ENCODE measurements at places on chromosomes 2 and 18.

GRCh38 chr18:58397385-58398132 is 231.3 kb downstream of the ALPK2 start:
- no peak for DNase-seq

- DNase-seq: no peak
Observed at GRCh38 chr2:54496920-54497319, 40.8 kb downstream of the SPTBN1 start.

DNA sequence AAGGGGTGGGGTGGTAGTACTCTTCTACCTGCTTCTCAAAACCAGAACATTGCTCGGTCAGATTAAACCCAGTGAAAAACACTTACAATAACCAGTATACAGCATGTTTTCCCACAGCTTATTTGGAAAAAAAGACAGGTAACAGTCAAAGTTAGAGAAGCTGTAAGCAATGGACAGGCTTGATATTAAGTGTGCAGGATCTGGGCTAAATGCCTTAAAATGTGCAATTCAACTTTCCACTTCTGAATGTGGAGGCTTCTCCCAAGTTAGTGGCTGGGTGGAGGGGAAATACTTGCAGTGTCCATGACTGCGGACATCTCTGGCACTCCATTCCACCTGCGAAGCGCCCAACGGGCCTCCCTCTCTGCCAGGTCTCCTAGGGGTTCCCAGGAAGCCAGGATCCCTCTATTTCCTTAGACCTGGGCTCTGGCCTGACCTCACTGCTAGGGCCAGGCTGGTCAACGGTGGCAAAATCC is 5.3 kb downstream of the ZEB2 start:
- no peak for DNase-seq

- no peak for DNase-seq
Observed at GRCh38 chr2:196823750-196824522, 14.8 kb upstream of the C2orf66 start.

DNA sequence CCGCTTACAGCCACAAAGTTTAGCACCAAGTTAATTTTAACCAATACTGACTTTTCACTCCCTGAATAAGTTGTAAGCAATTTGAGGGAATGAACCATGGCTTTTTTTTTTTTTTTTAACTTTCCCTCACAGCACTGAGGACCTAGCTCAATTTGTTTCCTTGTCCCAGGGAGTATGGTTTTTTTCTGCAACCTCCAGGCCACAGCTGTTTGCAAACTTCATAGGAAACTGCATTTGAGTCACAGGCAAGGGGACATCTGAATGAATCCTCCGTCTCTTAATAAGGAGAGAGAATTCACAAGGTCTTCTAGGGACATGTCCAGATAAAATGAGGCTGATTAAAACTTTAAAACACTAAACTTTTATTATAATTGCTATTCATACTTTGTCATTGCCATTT is 181.5 kb downstream of the GFPT1 start:
- no peak for DNase-seq

DNA sequence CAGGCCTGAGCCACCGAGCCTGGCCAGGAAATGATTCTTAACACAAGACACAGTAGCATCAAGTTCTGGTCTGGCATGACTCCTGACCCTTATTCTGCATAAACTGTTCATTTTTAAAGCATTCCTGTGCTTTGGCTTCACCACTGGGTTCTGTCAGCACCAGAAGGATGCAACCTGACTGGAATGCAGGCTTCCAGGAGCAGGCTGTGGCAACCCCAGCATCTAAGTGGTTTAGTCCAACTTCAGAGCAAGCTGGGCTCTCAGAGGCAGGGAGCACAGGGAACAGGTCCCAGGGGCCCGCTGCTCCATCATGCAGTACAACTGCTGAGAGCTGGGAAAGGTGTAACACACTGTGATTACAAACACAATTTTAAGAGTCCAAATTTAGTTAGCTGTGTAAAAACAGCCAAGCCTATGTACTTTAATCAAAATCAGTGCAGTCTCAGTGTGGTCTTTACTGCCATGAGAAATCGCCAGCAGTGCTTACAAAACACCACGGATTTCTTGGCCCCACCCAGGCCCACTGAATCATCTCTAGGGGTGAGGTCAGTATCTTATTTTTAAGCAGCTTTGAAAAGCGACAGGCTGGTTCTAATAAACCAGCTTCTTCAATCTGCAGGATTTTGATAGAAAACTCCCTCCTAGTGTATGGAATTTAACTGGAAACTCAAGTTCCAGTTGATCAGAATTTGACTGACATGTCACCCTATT is 44.4 kb upstream of the TMEM182 start:
- DNase-seq: no peak

DNA sequence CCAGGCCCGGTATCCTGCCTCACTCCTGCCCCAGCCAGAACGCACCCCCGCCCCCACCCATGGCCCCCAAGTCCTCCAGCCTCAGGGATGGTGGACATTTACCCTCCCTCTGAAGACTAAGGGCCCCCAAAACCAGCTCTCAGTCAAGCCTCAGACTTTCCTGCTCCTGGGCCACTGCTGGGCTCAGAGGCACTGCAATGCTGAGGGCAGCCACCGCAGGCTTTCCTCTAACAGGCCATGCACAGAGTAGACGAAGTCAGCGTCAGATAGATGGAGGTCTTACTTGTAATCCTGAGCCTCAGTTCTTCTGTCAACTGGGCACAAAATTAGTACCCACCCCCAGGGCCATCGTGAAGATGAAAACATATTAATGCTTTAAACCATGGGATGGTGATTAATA is 92.6 kb downstream of the TTC32 start:
- no peak for DNase-seq

- DNase-seq: no peak
Observed at GRCh38 chr2:11787991-11788390, 41.6 kb downstream of the LPIN1 start.

DNA sequence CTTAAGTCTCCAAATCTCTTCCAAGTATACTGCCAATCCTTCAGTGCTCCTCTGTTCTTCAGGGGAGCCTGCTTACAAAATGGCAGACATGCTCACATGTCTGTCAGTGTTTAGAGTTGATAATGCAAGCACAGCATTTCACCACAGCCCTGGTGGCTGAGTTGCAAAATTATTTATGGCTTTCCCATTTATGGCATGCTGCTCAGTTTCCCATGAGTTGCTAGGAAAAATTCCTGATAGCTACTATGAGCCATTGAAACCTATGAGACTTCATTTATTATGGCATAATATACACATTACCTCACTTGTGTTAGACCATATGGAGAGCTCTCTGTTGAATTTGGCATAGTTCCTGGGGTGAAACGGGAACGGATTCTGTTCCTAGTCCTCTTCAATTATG is 448.7 kb upstream of the TCF4 start:
- DNase-seq: no peak

DNA sequence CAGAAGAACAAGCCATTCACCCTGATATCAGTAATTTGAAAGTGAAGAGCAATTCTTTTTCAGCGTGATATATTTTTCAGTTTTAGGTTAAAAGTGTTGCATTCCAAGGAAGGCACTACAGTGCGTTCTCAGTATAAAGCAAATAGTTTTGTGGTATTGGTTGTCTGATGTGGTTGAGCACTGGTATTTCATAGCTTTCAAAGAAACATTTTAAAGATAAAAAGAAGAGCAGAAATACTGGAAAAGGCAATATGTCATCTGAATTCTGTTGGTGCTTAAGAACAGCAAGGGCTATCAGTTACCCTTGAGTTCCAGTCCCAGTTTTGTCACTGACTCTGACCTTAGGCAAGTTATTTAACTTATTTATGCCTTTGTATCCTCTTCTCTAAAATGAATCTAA is 191.6 kb downstream of the BABAM2 start:
- DNase-seq: no peak

DNA sequence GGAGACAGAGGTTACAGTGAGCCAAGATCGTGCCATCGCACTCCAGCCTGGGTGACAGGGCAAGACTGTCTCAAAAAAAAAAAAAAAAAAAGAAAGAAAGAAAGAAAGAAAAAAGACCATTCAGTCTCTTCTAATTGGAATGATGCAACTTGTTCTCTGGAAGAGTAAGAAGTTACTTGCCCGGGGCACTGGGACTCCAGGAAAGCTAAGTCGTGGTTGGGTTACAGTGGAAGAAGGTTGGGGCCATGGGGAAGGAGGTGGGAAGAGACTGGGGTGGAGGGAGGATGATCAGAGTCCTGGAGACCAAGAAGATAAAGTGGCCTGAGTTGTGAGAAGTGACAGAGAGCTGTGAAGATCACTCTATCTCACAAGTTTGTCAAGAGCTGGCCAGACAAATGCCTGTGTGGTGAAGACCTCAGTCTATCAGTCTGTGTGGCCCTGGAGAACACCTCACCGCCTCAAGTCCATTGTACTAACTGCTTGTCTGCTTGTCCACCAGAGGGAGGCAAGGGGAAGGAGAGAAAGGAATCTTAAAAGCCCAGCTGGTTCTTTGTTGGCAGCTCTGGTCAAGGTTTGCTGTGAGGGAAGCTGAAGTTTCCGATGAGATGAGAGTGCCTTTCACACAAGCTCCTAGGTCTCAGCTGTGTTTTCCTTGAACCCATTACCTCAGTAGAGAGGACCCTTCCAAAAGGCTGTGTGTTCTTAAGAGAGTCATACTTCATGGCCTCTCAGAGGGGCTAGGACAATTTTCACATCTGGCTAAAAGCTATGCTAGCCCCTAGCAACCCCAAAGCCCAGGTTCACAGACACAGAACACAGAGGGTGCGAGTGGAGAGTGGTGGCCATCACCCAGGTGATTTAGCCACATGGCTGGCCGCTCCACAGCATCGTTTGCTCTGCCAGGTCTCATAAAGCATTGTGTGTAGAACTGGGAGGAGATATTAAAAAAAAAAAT is 72.0 kb upstream of the TMEM178A start:
- peak; percentile 2 for DNase-seq

- DNase-seq: no peak
Observed at GRCh38 chr18:2086439-2086838, 484.9 kb downstream of the METTL4 start.

GRCh38 chr2:46886268-46887027 is 29.2 kb downstream of the MCFD2 start:
- DNase-seq: no peak

DNA sequence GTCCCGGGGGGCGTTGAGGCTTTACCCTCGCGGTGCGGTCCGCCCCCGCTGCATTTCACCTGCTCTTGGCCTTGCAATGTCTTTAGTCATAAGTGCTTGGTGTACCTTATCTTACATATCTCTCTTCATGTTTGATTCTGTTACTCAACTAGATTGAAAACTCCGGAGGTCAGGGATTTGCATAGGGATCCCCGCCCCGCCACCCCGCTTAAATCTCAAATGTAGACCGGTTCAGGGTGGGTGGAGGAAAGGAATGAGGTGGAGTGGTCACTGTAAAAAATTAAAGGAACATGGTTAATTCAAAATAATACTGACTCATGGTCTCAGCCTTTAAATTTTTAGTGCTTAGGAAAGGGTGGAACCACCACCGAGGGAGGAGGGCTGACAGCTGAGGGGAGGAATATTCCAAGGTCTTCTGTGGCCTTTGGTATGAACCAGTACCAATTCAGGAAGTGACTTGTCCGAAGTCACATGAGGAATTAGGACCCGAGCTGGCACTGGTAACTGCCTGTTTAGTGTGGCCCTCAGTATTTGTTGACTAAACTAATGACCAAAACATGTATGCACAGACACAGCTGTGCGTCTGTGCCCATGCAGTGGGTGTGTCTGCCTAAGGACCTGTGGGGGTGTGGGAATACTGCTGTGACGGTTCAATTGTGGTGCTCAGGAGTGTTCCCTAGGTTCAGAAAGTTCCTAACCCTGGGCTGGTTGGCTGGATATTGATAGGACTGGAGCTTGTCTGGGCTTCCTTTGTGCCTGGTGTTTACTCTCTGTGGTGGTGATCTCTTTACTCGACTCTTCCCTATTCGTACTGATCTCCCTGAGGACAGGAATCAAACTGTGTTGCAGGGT is 1.0 kb downstream of the PLEKHB2 start:
- DNase-seq: peak; percentile 58

- no peak for DNase-seq
Observed at GRCh38 chr2:237191714-237192081, 106.0 kb downstream of the COPS8 start.

- no peak for DNase-seq
Observed at GRCh38 chr2:130371723-130372054, 15.8 kb downstream of the PTPN18 start.

GRCh38 chr2:42359965-42360483 is 993 bp downstream of the COX7A2L start:
- DNase-seq: no peak

- DNase-seq: no peak
Observed at GRCh38 chr2:1234731-1235308, 178.4 kb upstream of the TPO start.

GRCh38 chr2:97966545-97967215 is 29.1 kb downstream of the TMEM131 start:
- DNase-seq: no peak

- DNase-seq: no peak
Observed at GRCh38 chr2:154427453-154427852, 271.0 kb upstream of the KCNJ3 start.

GRCh38 chr18:26902291-26902690 is 36.8 kb upstream of the AQP4 start:
- DNase-seq: no peak

- no peak for DNase-seq
Observed at GRCh38 chr2:73995810-73996209, 11.1 kb downstream of the TET3 start.

GRCh38 chr2:39854771-39855170 is 75.7 kb upstream of the THUMPD2 start:
- DNase-seq: no peak

- DNase-seq: no peak
Observed at GRCh38 chr18:44687421-44687820, 6.7 kb downstream of the SETBP1 start.

DNA sequence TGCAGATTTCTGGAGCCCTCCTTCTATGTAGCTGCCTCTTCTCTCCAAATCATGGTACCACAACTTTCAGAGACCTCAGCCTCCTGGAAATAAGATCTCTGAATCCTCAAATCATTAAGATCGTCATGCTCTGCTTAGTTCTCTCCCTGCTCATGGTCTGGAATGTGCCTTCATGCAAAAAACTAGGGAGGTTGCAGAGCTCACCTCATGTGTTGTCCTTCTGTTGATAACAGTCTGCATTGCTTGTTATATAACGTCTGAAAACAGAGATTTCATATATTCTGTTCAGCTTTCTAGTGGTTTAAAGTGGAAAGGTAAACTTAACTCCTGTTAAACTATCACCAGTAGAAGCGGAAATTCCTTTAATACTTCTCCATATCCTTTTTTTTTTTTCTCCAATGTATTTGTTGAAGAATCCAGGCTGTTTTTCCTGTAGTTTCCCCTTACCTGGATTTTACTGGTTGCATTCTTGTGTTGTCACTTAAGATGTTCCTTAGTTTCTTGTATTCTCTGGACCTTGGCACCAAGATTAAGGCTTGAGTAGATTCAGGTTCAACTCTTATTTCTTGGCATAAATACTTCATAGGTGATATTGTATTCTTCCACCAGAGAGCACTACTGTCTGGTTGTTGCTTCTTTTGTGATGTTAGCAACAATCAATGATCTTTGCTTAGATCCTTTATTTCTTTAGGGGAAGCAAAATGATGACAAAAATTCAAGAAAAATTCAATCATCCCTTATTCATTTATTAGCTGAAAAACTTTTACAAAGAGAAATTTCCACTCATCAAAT is 211.3 kb downstream of the LOXHD1 start:
- DNase-seq: no peak

- DNase-seq: no peak
Observed at GRCh38 chr2:83470928-83471327, 988.2 kb downstream of the SUCLG1 start.
